ENCODE measurements at places on chromosomes 12 and 14. TPM values are rescaled to one million over a fixed set of nuclear protein-coding genes. Genes with fewer than 3 reads are reported as not detected.

- DNase-seq = no peak
Measured at GRCh38 chr14:39621678-39622077, 189.4 kb upstream of the FBXO33 start.

- no peak for DNase-seq
Measured at GRCh38 chr12:94754653-94755052, 104.3 kb upstream of the TMCC3 start.

- no peak for DNase-seq
Measured at GRCh38 chr12:97643924-97644323, 181.3 kb downstream of the RMST start.

DNA sequence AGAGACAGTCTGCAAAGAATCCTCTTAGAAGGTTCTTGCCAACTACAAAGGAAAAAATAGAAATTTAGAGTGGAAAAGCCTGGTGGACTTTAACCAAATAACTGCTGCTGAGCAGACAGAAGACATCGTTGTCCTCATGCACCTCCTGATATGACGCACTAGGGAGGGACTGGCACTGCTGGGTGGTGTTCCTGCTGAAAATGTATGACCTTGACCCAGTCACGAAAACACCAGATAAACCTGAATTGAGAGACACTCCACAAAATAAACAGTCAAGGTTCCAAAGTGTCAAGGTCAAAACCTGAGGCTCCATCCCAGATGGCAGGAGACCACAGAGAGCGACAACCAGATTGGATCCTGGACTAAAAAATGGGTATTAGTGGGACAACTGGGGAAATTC lies 61.9 kb downstream of the CHGA start:
- no peak for DNase-seq

DNA sequence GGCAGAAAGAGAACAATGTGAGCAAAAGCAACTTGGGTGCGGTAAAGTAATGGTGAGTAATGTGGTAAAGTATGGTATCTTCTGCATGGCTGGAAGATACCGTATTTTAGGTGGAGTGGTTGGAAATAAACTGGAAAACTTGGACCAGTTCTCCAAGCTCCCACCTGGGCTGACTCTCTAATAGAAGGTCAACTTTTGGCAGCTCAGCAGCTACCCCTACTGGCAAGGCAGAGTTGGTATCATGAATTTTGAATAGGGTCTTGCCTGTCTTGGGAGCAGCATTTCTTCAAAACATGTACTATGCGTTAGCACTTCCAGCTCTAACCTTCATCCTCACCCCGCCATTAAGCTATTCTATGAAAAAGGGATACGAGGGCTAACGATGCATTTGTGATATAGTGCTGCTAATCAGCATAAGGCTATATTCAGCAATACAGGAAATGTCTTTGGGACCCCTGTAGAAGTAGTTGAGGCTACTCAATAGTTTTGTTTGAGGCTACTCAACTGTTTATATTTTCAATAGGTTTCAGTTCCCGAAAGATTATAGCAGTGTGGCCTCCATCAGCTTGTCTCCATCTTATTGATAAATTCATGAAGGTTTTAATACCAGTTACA lies 276.3 kb upstream of the FAR2 start:
- peak; percentile 43 for DNase-seq

DNA sequence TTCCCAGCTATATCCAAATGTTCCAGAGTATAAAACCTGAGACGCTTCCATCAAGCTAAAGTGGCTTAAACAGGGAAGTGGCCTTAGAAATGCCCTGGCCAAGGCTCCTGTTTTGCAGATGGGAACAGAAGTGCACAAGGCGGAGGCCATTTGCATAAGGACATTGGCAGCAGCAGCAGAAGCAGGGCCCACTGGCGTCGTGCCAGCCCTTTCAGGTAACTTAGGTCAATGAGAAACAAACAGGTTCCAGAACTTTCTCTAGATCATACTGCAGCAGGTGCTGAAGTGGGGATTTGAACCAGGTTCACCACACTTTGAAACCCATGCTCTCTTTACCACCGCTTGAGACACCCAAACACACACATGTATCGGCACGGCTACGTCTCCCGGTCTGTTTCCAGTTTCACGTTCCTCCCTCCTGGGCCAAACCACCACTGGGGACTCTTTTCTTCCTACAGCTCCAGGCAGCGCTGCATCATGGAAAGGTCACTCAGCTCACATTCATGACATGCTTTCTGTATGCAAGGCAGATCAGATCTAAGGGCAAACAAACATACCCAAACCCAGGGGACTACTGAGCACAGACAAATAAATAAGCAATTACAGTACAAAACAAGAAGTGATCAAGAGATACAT lies 46.0 kb upstream of the PLEKHG6 start:
- DNase-seq = no peak

Gene NR2C1
- 37.9 TPM for total RNA-seq

GRCh38 chr14:69132513-69133181 lies 20.3 kb downstream of the DCAF5 start:
- DNase-seq = no peak

Gene DRAM1
- 13.2 TPM for total RNA-seq

Gene RIMBP2
- 0.16 TPM for total RNA-seq

GRCh38 chr12:68229956-68230355 lies 4.3 kb upstream of the IL26 start:
- no peak for DNase-seq

Gene GPD1
- not detected for total RNA-seq

Gene GPRC5A
- 2.8 TPM for total RNA-seq

Gene LRTM2
- not detected for total RNA-seq

Data from SJSA1 (cell line).